Activated naive CD4-positive, alpha-beta T cell (primary cell): ENCODE measurements at places on chromosomes 7 and 10.

DNA sequence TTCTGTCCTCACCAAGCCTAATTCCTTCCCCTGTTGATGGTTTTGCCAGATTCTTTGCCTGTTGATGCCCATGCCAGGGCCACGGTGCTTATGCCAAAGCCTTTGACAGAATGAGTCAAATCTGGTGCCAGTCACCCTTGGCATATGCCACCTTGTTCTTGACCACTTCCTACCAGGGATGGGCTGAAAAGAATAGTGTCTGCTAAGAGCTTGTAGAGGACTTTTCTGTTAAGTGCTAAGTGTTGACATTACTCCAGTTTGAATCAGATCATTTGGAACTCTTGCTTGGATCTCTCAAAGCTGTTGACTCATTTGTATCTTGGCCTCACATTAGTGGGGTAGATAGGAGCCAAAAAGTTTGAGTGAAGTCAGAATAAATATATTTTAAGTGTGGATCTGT, 661.2 kb downstream of the AUTS2 start:
- DNase-seq = no peak

DNA sequence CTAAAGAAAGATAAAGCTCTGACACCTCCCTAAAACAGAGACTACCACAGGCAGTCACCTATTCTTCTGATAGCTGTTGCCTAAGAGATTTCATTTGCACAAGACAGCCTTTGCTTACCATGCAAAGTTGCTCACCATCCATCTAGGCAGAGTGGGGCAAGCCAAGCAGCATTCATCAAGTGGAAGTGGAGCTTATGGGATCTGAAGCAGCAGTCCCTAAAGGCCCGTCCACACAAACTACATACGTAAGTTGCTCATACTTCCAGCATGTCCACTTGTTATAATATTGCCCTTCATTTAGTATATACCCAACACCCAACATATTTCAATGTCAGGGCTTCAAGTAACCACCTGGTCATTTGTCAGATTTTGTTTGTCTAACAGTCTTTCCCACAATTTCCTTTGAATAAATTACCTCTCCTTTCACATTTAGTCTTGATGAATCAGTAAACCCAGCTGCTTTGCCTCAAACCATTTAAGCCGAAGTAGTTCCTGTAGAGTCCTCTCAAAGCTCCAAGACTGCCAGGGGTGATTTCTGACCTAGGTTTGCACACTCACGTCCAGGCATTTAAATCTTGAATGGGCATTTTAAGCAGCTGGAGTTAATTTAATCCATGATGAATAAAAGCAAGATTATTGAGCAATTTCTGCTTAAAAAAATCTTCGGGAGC, 67.9 kb downstream of the ATAD1 start:
- DNase-seq = no peak

- DNase-seq = no peak
These were observed 33.4 kb downstream of the CCDC6 start for GRCh38 chr10:59872892-59873463.

DNA sequence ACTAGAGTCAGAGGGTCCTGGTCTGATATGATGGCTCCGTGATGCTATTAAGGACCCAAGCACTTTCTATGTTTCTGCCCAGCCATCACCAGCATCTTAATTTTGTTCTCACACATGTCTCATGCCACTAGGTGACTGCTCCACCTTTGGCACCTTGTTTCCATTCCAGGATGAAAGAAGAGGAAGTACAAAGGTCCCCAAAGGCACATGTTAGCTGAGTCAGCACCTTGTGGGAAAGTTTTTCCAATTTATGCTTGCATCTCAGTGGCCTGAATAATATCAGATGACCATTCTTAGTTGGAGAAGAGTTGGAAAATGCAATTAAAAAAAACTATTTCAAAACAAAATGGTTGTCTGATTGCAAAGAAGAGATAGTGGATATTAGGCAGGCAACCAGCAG, 341.0 kb upstream of the NPSR1 start:
- no peak for DNase-seq

GRCh38 chr10:124259139-124259825, 159.4 kb downstream of the OAT start:
- DNase-seq = no peak

- DNase-seq = no peak
These were observed 88.1 kb downstream of the UNCX start for GRCh38 chr7:1320616-1321240.

DNA sequence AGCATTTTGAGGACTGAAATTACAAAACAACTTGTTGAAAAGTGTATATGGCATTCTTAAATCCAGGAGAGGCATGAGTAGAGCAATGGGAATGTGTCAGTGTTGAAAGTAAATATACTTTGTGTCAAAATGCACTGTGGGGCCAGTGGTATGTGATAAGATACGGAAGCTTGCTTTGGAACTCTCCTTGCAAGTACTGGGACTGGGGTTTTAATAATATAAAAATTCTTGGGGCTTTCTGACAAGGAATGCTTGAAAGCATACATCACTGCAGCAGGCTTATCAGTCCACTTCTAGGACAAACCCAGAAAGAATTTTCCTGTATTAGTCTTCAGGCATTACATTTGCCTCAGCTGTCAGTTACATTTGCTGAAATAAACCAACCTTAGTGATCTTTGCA, 472.8 kb upstream of the FZD8 start:
- DNase-seq = no peak

- no peak for DNase-seq
These were observed 316.0 kb downstream of the WDR37 start for GRCh38 chr10:1372212-1372611.

GRCh38 chr7:4726566-4726965, 44.5 kb downstream of the FOXK1 start:
- DNase-seq = no peak

GRCh38 chr10:63760708-63761047, 239.5 kb downstream of the REEP3 start:
- no peak for DNase-seq

DNA sequence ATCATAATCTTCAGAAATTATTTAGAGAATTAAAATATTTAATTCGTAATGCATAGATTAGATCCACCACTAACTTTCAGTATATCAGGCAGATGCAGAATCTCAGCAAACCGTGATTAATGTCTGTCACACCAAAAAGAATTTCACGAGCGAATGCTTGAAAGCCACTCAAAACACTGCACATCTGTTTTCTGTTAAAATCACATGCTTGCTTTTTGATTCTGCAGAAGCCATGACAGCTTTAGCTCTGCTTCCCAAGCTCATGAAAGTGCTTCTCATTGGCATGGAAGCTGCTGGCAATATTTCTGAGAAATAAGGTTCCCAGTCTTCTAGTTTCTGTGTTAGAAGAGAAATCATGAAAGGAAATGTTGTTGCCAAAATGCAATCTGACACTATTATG, 837.8 kb upstream of the LRRN3 start:
- DNase-seq = no peak

- DNase-seq = no peak
These were observed 58.8 kb downstream of the TSPAN12 start for GRCh38 chr7:120799147-120799546.

GRCh38 chr10:86110156-86110786, 256.3 kb downstream of the GRID1 start:
- DNase-seq = no peak

- DNase-seq = no peak
These were observed 77.6 kb downstream of the ITGA8 start for GRCh38 chr10:15642095-15642494.

- DNase-seq = no peak
These were observed 269.1 kb upstream of the SORCS1 start for GRCh38 chr10:107433605-107434004.

GRCh38 chr10:78688230-78688900, 380.4 kb upstream of the ZMIZ1 start:
- no peak for DNase-seq

GRCh38 chr10:28798964-28799363, 121.6 kb downstream of the BAMBI start:
- DNase-seq = no peak

DNA sequence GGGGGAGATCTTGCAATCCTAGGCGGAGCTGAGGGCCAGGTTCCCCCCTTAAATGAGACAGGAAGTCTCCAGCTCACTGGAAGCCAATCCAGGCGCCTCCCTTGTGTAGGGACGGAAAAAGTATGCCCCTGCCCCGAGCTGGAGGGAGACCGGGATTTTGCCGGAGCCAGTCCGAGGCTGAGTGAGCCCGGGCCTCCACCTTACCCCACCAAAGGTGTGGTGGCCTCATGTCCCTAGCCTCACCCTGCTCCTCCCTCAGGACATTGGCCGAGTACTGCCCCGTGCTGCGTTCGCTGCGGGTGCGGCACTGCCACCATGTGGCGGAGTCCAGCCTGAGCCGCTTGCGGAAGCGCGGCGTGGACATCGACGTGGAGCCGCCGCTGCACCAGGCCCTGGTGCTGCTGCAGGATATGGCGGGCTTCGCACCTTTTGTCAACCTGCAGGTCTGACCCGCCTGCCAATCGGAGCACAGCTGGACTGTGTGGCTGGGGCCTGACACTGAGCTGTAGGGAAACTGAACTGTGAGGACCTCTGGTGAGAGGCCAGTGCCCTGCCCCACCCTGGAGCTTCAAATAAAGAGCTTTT, 2.0 kb downstream of the FBXL15 start:
- DNase-seq = no peak

GRCh38 chr10:133225707-133226191, 4.3 kb upstream of the UTF1 start:
- no peak for DNase-seq
